ENCODE measurements at places on chromosomes 5 and 9. TPM values are rescaled to one million over a fixed set of nuclear protein-coding genes. Genes with fewer than 3 reads are reported as not detected.

The PCDHGB6 gene
- 59.8 TPM for total RNA-seq

The FYB1 gene
- total RNA-seq: not detected

The ZDHHC21 gene
- total RNA-seq: 15.2 TPM

The CDO1 gene
- 136 TPM for total RNA-seq

The SPATA31D4 gene
- not detected for total RNA-seq

The DNAI1 gene
- 1.2 TPM for total RNA-seq

The SPATA31C1 gene
- total RNA-seq: not detected

The EDIL3 gene
- 220 TPM for total RNA-seq

The ZFAND5 gene
- total RNA-seq: 218 TPM

The HMHB1 gene
- not detected for total RNA-seq

The GKAP1 gene
- total RNA-seq: 47.4 TPM

The RANBP17 gene
- total RNA-seq: 25.7 TPM

The AK3 gene
- total RNA-seq: 33.7 TPM

The ELOVL7 gene
- total RNA-seq: 0.59 TPM

The NEUROG1 gene
- total RNA-seq: 222 TPM
